ENCODE measurements at places on chromosomes 13 and 19.

- no peak for DNase-seq
Observed at GRCh38 chr13:90107661-90108060, 1239.8 kb upstream of the MIR17HG start.

GRCh38 chr19:16160943-16161560 is 12.3 kb downstream of the CIB3 start:
- no peak for DNase-seq

GRCh38 chr13:63902141-63902540 is 2486.5 kb upstream of the PCDH20 start:
- no peak for DNase-seq

DNA sequence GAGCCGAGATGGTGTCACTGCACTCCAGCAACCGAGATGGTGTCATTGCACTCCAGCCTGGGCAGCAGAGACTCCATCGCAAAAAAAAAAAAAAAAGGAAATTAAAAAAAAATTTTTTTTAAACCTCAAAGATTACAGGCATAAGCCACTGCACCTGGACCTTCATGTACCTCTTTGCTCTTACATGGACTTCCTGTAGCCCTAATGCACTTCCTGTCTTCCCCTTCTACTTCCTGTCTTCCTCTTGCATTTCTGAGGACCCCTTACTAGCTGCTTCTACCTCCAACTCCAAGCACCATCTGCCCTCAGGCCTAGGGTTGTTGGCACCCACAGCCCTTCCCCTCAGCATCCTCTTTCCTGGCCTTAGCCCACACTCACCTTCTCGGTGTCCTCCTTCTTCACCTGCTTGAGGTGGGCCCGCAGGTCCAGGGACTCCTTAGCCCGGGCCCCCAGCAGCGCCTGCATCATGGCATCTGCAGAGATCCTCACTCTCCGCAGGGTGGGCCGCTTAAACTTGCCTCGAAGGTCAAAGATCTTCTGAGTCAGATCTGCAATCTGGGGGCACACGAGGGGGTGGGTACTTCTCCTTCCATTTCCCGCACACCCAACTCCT is 3.8 kb downstream of the TNNI3 start:
- no peak for DNase-seq

DNA sequence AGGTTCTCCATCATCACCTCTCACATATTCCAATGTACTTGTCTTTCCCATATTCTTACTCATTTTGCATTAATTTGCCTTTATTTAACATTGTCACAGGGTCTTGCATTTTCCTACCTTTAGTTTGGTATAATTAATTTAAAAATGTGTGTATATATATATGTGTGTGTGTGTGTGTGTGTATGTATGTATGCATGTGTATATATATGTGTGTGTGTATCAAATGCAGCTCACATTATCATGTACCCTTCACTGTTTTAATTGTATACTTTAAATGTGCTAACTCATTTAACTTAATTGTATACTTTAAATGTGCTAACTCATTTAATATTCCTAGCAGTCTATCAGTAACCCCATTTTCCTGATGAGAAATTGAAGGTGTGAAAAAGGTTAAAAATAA is 104.5 kb downstream of the PCDH9 start:
- no peak for DNase-seq

DNA sequence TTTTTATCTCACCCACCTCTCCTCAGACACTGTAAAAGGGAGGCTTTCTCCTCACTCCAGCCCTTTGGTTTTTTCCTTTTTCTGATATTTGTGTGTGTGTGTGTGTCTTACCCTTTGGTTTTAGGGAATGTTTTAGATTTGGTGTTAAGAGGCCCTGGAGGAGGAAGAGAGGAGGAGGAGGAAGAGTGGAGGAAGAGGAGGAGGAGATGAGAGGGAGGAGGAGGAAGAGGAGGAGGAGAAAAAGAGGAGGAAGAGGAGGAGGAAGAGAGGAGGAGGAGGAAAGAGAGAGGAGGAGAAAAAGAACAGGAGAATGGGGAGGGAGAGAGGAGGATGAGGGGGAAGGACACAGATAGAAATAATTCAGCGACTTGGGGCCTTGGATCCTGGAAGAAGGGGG is 10.5 kb downstream of the KLHL26 start:
- DNase-seq: no peak

DNA sequence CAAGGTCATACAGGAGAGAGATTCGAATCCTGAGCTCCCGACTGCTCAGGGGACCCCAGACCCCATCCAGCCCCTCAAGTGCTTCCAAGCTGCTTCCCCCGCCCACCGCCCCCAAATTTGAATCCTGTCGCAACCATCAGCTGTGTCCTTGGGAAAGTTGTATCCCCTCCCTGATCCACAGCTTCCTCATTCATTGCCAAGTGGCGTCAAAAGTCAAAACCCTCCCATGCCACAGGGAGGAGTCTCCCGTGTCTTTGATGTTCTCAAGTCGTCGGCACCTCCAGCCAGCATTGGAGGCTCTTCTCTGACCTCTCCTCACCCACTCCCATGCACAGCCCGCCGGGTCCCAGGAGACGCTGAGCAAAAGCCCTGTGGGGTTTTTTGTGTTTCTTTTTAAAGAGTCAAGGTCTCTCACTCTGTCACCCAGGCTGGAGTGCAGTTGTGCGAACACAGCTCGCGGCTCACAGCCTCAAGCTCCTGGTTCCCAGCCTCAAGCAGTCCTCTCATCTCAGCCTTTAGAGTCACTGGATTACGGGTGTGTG is 2.8 kb upstream of the IFI30 start:
- DNase-seq: no peak

- no peak for DNase-seq
Observed at GRCh38 chr13:44354884-44355283, 18.7 kb upstream of the SERP2 start.

DNA sequence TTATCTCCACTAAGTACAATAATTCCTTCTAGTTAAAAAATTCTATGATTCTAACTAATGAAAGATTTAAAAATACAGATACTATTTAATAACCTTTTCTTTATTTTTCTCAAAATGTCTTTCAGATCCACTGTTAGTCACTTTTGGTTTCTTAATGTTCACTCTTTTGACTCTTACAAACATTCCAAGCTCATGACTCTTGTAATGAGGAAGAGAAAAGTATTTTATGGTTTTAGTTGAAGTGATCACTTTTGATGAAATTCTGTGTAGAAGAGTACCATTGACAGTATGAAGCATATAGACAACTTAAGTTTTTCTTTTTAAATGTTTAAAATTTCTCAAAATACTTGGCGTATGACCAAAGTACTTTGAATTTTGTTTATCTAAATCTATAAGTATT is 27.8 kb downstream of the COG3 start:
- DNase-seq: no peak

DNA sequence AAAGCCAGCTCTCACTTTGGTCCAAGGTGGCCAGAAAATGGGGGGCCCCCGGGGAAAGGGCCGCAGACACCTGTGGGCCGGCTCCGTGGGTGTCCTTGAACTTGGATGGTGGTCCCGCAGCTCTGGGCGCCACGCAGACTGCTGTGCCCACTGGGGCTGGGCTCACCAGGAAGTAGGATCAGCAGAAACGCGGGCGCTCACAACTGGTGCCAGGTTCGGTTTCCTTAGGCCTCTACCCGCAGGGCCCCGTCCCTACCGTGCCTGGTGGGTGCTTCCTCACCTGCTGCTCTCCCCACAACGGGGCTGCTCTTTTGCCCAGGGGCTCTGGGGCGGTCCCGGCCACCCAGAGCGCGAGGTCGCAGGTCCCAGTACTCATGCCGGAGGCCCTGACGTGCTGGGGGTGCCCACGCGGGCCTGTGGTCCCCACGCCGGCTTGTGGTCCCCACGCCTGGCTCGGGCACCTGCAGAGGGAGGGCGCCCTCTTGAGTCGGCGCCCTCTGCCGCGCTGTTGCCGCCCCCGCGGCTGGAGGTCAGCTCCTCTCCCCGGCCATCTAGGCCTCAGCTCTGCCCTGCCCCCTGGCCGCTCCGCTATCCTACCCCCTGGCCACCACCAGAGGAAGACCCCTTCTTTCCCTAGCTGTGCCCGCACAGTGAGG is 1303.6 kb downstream of the UQCRFS1 start:
- DNase-seq: no peak

- no peak for DNase-seq
Observed at GRCh38 chr19:3601021-3601420, 5.7 kb downstream of the TBXA2R start.

GRCh38 chr19:30743011-30743410 is 370.8 kb downstream of the ZNF536 start:
- DNase-seq: no peak

GRCh38 chr13:87981416-87981815 is 310.2 kb downstream of the SLITRK5 start:
- DNase-seq: no peak

GRCh38 chr19:13887517-13887916 is 10.6 kb downstream of the NANOS3 start:
- no peak for DNase-seq

- no peak for DNase-seq
Observed at GRCh38 chr13:31119966-31120700, 41.6 kb downstream of the HSPH1 start.

GRCh38 chr19:47427241-47428176 is 8.2 kb upstream of the MEIS3 start:
- peak; percentile 86 for DNase-seq

- no peak for DNase-seq
Observed at GRCh38 chr13:78601124-78601873, 2.1 kb downstream of the POU4F1 start.

GRCh38 chr13:112194167-112194530 is 127.2 kb downstream of the SOX1 start:
- DNase-seq: no peak

DNA sequence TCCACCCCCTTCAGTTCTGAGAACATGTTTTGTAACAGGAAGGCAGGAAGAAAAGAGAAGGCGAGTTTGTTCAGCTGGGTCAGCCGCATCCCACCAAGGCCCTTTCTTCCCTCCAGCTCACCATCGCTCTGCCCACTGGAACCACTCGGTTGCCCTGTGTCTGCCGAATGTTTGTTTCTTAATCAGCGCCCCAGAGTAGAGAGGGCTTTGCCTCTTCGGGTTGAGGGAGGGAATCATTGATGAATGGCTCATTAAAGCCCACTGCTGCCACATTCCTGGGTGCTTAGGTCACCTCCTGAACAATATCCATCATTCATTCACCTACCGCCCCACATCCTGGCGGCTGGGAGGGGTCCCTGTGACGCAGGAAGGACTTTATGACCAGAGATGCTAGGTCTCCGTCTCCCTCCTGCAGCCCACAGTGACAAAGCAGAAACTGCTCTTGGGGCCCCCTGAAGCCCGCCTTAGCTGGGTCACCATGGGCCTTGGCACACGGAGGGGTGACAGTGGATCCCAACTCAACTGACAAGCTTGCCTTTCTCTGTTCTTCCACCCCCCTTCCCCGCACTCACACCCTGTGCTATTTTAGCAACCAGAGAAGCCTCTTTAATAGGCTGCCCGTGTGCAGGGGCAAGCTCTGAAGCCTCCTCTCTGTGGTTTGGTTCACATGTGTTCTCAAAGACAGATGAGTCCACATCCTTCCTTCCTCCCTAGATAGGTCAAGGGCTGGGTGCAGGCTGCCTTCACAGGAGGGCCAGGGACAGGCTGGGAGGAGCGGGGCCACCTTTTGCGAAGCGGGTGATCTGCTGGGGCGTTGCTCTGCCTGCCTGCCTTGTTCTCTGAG is 46.2 kb downstream of the ACTN4 start:
- DNase-seq: no peak

DNA sequence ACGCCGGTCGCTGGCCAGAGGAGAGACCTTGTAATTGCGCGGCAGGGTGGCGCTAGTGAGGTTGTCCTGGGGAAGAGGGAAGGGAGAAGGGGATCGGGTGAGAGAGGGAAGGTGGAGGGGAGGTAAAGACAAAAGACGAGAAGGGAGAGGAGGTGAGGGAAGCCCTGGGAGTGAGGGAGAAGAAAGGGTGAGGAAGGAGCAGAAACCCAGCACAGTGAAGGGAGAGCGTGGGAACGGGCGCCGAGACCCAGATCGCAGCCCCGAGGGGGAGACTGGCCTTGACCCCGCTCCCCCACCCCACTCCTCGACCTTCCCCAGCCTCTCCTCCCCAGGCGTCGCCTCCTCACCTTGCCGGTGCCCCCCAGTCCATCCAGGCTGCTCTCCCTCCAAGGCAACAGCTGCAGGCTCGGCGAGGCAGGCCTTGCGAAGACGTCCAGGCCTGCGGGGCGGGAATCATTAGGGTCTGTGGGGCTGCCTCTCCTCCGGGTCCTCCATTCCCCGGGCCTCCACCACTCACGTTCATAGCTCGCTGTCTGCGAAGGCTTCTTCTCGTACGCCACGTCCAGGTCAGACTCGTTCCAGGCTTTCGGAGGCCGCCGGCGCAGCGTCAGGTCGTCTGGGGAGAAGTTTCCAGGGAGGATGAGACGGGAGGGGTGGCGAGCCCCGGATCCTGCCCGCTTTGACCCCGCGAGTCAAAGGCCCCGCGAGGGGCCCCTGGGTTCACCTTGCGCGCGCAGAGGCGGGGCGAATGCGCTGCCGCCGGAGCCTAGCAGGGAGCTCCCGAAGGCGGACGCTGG is 8.8 kb downstream of the PPP1R13L start:
- peak; percentile 57 for DNase-seq

- DNase-seq: no peak
Observed at GRCh38 chr19:40555978-40556689, 20.5 kb upstream of the SHKBP1 start.

DNA sequence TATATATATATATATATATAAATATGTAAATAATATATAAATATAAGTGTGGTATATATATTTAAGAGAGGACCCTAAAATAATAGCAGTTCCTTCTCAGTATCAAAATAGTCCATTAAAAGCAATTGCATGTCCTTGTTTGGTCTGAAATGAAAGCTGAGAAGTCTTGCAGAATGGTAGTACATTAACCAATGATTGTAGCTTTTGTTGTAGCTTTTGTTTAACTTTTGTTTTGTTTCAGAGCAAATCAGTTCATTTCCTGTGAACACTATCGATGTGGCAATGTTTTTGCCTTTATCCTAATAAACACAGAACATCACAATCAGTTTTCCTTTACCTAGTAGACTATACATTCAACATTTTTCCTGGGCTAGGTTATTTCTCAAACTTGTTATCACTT is 1256.2 kb upstream of the SPRY2 start:
- DNase-seq: no peak

- DNase-seq: no peak
Observed at GRCh38 chr13:32178763-32179162, 136.4 kb downstream of the ZAR1L start.

GRCh38 chr13:105634059-105634458 is 901.4 kb downstream of the EFNB2 start:
- no peak for DNase-seq

- no peak for DNase-seq
Observed at GRCh38 chr13:106355866-106356265, 179.6 kb downstream of the EFNB2 start.

DNA sequence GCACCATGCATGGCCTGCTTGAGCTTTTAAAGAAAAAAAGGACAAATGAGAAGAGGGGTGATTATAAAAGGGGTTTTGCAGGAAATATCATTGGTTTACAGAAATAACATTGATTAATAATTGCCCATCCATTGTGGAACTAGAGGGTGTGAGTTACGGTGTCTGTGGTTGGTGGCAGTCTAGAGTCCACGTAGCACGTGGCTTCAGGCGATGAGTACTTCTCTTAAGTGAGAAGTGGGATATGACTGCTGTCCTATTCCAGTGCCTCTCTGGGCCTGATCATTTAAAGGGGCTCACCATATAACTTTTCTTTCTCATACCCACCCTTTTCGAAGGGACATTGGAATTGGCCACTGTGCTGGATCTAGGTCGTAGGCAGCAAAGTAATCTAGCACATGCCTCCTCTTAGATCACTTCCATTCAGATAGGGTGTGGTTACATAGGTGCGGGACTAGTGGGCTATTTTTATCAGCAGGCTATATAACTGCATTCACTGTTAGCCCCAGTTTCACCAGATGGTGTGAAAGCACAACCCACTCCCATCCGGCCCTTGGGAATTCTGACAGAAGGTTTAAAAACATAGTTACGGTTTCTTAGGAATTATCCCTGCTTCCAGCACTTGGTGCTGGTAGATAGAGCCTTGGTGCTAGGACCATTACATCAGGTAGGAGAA is 19.9 kb downstream of the PPP5C start:
- no peak for DNase-seq

GRCh38 chr19:4933528-4933927 is 24.2 kb downstream of the UHRF1 start:
- DNase-seq: no peak
